ENCODE measurements at places on chromosomes 1 and 21.

GRCh38 chr1:39575191-39576015, 1.2 kb downstream of the PABPC4 start:
- DNase-seq: peak; percentile 36

DNA sequence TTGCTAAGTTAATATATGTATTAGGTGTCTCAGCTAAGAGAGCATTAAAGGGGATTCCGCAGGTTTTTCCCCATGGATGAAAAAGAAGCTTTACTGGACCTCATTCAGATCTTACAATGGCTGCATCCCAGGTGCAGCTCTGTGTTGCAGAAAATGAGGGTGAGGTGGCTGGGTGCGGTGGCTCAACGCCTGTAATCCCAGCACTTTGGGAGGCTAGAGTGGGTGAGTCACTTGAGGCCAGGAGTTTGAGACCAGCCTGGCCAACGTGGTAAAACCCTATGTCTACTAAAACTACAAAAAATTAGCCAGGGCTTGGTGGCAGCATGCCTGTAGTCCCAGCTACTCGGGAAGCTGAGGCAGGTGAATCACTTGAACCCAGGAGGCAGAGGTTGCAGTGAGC, 58.5 kb upstream of the MORC3 start:
- no peak for DNase-seq

GRCh38 chr1:226973371-226973897, 33.3 kb downstream of the COQ8A start:
- no peak for DNase-seq

- no peak for DNase-seq
Measured at GRCh38 chr1:145891143-145891542, 5.5 kb upstream of the ANKRD35 start.

DNA sequence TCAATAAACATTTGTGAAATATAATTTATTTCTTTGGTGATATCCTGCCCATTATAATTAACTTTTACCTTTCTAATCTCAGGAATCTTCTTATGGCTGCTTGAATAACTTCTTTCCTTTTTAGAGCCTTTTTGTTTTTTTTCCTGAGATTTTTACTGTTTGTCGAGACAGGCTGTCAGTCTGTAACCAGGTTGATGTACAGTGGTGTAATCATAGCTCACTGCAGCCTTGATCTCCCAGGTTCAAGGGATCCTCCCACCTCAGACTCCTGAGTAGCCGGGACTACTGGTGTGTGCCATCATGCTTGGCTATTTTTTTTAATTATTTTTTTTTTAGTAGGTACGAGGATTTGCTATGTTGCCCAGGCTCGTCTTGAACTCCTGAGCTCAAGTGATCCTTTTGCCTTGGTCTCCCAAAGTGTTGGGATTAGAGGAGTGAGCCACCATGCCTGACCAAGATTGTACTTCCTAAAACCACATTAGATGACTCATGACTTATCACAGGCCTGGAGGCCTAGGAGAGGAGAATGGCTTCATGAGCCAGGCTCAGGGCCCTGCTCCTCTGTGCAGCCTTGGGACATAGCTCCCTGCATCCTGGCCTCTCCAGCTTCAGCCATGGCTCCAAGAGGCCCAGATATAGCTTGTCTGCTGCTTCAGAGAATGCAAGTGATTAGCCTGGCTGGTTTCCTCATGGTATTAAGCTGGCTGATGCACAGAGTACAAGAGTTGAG, 48.6 kb downstream of the CTH start:
- no peak for DNase-seq

- DNase-seq: no peak
Measured at GRCh38 chr1:159941591-159942560, 3.5 kb downstream of the IGSF9 start.
